ENCODE measurements at places on chromosomes 3 and 15.

GRCh38 chr3:54213907-54214306 lies 91.6 kb downstream of the CACNA2D3 start:
- DNase-seq: no peak

DNA sequence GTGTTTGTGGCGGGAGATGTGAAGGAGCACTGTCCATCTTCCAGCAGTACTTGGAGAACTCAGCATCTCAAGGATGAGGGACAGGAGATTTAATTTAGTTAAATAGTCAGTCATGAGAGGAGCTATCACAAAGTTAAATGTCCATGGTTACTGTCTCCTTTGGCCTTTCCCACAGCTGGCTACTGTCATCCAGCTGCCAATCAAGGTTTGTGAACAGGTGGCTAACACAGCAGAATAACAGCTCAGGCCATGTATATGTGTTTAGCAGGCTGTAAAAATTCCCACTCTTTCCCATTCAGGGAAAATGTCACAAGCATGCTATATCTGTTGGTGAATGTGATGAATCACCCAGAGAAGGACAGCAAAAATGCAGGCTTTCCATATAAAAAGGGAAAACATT lies 120.5 kb downstream of the TMEM108 start:
- DNase-seq: no peak

- no peak for DNase-seq
Measured at GRCh38 chr3:94114666-94115065, 51.8 kb downstream of the NSUN3 start.

GRCh38 chr15:83999396-84000135 lies 236.0 kb upstream of the GOLGA6L4 start:
- no peak for DNase-seq

- DNase-seq: no peak
Measured at GRCh38 chr3:164641071-164641470, 437.2 kb downstream of the SI start.

DNA sequence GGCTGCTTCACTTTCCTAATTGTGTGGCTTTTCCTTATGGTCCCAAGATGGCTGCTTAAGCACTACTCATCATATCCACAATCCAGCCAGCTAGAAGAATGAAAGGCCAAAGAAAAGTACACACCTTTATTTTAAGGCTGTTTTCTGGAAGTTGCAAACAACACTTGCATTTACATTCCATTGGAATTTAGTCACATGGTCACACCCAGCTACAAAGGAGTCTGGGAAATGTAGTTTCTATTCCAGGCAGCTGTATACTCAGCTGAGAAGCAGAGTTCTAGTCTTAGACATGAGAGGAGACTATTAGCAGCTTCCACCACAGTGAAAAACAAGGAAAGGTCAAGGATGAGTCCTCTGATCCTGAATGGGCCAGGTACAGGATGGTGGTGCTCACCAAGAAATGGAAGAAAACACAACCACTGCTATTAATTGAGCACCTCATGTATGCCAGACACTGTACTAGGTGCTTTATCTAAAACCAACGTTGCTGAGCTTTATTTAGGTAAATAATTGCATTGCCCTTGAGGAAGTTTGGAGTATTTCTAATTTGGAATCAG lies 28.0 kb upstream of the ATG7 start:
- DNase-seq: no peak

DNA sequence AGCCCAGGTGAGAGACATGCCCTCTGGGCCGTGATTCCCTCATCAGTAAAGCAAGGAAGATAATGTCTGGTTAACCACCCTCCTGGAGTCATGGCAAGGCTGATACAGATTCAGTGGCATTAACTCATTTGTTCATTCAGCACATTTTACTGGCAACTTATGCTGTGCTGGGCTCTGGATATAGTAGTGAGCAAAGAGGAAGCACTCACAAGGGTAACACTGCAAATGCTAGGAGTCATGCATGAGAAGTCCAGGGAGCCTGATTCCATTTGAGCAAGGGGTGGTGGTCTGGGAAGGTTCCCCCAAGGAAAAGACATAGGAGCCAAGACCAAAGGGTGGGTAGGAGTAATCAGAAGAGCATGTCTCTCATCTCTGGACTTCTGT lies 50.2 kb downstream of the SMAD3 start:
- no peak for DNase-seq

DNA sequence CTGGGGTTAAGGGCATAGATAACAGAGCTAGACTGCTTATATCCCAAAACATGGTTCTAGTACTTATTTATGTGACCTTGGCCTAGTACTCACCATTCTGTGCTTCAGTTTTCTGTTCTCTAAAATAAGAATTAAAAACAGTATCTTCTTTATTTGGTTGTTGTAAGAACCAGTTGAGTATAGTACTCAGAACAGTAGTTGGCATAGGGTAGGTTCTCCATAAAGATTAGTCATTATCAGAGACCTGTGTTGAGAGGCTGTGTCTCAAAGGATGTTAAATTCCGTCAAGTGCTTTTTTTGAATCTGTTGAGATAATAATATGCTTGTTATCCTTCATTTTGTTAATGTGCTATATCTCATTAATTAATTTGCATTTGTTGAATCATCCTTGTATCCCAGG lies 47.4 kb upstream of the OSTN start:
- no peak for DNase-seq

- DNase-seq: no peak
Measured at GRCh38 chr3:47197287-47197686, 33.4 kb upstream of the SETD2 start.

- no peak for DNase-seq
Measured at GRCh38 chr3:160852856-160853255, 96.8 kb downstream of the PPM1L start.

DNA sequence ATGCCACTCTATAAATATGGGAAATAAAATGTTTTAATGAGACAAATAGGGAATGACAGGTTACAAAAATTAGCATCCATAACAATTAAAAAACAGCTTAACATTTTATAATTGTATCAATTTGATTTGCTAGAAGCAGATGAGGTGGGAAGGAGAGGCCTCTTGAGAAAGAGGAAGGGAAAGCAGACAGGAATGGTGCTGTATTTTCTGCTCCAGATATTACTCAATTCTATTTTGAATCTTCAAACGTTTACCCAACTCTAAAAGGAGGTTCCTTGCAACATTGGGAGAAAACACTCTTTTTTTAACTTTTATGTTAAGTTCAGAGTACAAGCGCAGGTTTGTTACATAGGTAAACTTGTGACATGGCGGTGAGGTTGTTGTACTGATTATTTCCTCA lies 44.9 kb upstream of the ALDH1A3 start:
- DNase-seq: no peak

- no peak for DNase-seq
Measured at GRCh38 chr3:63022114-63022513, 146.9 kb upstream of the CADPS start.

DNA sequence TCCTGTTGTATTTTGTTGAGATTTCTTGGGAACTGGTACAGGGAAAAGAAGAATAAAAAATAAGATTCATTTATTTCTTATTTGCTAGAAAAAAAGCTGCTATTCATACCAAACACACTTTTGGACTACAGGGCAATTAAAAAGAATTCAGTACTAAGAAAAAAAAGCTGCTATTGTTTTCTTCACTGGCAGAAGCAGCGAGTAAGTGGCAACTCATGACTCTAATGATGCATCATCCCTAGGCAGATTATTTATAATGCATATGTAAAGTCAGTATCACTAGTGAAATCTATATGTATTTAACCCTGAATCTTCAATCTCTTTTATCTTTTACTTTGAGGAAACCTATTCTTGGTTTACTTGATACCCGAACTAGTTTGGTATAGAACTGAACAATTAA lies 15.2 kb downstream of the PFN2 start:
- no peak for DNase-seq
